T-helper 22 cell (primary cell): ENCODE measurements at places on chromosomes 13 and 19.

- DNase-seq = no peak
Measured at GRCh38 chr13:42597505-42597904, 23.6 kb downstream of the TNFSF11 start.

DNA sequence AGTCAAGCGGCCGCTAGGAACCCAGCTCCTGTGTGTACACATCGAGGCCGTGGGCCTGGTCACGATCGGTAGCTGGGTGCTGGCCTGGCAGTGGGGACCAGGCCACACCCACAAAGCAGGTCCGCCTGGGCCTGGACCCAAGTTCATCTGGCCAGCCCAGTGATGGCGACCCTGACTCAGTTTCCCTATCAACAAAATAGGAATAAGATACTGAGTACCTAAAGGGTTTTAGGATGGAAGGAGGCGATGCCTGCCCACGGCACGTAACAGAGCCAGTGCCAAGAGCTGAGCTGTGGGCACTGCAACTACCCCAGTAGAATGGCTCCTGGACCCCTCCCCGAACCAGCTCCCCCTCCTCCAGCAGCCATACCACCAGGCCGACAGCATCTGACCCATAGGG, 243.5 kb upstream of the SGCG start:
- no peak for DNase-seq

DNA sequence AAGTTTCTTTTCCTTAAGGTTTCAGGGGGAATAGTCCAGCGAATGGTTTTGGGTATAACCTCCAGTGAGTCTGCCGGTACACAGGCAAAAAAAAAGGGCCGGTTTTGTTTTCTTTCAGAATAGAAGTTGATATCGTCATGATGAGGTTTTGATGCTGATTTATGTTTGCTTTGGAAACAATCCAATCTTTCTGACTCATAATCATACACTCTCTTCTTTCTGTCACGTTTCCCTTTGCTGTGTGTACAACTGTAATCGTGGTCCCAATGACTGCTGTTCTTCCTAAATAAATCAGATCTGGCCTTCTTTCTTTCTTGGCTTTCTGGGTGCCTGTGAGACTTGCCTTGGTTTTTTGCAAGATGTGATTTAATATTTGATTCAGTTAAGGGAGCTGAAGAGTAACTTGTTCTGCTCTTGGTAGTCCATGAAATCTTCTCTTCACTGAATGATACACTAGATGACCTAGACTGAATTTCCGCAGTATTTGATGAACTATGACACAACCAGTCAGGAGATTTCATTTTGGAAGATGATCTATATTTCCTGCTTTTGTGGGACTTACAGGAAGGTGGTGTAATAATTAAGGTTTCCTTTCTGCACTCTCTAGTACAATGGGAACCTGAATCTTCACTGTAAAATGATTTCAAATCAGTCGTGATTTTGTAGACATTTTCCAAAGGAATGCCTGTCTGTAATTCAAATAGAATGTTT, 34.9 kb upstream of the METTL21C start:
- no peak for DNase-seq

GRCh38 chr13:59584101-59584500, 579.6 kb downstream of the DIAPH3 start:
- no peak for DNase-seq

DNA sequence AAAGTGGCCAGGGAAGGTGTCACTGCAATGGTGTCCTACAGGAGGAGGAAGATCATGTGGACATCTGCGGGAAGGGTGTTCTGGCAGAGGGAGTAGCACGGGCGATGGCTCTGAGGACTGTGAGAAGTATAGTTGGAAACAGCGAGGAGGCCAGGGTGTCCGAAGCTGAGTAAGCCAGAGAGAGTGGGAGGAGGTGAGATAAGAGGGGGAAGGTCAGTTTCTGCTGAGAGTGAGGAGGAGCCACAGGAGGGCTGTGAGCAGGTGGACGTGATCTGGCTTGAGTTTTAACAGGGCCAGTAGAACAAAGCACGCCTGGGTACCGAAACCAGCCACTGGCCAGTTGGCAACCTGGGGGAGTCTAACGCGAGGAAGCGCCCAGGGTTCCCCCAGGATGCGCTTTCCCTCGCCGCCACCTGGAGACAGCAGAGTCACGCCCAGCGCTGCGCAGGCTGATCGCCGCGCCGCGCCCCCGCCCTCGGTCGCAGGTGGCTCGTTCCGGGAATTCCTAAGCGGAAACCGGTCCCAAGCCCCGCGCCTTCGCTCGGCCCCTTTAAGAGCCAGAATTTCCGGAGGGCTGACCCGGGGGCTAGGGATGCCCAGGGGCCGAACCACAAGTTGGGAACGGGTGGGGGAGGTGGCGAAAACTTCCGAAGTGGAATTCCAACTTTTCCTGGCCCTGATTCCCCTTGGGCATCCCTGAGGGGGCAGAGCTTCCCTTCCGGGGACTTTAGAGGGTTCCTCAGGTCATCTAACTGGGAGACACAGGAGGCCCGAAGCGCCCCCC, 1.1 kb upstream of the LSR start:
- peak; percentile 27 for DNase-seq

- DNase-seq = no peak
Measured at GRCh38 chr19:18750295-18750970, 40.7 kb downstream of the COMP start.

DNA sequence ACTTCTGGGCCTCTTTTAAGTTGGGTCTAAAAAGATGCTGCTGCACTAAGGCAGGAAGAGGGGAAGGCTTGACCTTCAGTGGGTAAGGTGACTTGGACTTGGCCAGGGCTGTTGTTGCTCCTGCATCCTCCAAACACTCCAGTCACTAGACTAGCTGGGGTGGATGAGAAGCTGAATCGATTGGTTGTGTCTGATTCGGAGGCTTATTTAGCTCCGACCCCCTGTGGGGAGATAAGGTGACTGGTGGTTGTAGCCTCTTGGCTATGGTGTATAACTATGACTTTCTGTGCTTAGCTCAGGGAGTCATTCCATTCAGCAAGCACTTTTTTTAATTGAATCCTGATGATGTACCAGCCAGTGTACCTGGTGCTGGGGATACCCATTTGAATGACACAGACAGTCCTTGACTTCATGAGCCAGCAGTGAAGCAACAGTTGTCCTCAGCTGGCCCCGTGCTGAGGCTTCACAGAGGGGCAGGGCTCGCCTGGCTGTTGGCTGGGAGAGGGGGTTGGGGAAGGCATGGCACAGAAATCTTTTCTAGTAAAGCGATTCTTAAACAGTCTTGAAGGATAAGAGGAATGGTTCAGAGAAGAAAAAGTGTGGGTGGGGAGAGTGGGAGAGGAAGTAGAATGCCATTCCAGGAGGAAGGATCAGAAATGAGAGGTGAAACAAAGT, 9.9 kb downstream of the PCDH8 start:
- DNase-seq = no peak

GRCh38 chr19:44949550-44949949, 3.7 kb downstream of the APOC2 start:
- DNase-seq = no peak

DNA sequence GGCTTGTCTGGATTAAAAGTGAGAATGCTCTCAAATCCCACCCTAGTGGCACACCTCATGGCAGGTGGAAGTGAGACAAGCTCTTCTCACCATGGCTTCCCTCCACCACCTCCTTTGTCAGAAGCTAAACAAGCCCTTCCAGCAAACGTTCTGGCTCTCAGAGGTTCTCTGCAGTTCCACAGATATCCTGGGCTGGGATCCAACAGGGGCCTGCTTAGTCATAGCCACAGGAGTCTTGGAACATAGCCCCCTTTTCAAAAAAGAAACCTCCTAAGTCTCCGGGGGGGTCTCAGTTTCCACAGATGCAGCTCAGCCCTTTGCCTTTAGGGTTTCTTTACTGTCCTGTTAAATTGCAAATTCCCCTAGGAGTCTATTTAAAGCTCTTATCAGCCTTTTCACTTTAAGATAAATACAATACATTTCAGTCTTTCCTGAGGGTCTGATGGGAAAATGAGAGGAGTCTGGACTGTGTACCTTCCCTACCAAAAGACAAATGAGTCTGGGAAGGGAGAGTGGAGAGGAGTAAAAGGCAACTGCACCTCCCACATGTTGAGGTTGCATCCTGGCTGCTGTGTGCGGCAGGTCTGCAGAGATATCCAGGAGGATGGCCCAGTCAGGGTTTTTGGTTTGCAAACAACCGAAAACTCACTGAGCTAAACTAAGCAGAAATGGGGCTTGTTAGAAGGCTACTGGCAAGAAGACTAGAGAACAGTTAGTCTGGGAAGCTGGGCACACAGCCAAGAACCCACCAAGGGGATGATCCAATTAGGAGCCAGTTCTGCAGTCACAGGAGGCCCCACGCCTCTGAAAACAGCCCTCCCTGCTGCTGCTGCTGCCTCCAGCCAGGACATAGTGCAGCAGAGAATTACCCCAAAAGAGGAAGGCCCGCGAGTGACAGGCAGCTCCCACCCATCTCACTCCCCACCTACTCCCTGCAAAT, 41.4 kb upstream of the SERP2 start:
- no peak for DNase-seq

- DNase-seq = no peak
Measured at GRCh38 chr13:19023115-19023514, 158.5 kb downstream of the TUBA3C start.

DNA sequence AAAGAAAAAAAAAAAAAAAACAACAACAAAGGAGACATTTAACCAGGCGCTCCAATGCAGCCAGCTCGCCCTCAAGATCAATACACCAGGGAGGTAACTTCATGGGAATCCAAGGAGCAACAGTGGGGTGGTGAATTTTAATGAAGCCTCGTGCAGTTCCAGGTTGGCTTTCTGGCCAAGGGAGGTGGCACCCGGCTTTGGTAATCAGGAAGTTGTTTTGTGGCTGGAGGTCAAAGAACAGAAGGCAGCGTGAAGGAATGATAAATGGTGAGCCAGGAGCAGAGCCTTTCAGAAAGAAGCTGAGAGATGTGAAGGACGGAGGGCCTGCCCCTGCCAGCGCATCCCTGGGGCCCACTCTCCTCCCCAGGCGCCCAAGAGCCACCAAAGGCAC, 188.2 kb upstream of the TSC22D1 start:
- DNase-seq = no peak

- DNase-seq = no peak
Measured at GRCh38 chr19:10517760-10518443, 655 bp upstream of the S1PR5 start.

- no peak for DNase-seq
Measured at GRCh38 chr13:69306766-69307165, 800.9 kb upstream of the ATXN8OS start.

GRCh38 chr13:46288570-46289259, 77.0 kb downstream of the LRRC63 start:
- no peak for DNase-seq

GRCh38 chr13:113777311-113778260, 18.6 kb downstream of the TMEM255B start:
- no peak for DNase-seq

DNA sequence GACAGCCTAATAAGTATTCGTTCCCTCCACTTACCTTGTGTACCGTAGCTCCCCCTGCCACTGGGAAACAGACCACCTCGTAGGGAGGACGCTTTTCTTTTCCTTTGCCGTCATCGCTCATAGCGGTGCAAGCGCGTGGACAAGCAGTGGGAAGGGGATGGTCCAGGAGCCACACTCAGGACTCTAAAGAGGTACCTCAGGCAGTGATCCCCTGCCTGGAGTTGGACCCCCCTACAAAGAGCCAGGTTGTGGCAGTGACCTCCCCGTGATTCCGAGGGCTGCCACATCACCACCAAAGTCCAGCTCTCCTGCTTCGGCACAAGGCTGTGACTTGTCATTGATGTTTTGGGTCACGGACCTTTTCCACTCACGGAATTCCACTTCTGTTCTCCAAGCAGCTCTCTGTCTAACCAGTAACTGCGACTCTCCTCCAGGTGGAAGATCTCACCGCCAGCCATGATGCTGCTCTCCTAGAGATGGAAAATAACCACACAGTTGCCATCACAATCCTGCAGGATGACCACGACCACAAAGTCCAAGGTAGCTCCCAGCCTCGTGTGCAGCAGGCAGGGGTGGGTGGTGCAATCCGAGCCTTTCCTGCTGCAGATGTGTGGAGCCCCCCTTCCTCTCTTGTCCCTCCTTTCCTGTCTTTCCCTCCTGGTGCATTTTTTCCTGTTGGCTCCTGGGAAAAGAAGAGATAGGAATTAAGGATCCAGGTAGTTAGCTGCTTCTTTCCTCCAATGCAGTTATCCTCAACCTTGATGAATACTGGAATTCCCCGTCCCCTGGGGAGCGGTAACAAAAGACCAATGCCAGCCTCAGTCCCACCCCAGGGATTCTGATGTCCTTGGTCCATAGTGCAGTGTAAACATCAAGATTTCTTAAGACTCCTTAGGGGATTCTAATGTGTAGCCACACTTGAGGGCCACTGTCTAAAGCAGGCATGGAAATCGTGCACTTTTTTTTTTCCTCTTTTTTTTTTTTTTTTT, 107.7 kb downstream of the SLC7A1 start:
- no peak for DNase-seq

GRCh38 chr19:5621311-5621944, 1.1 kb downstream of the SAFB2 start:
- DNase-seq = no peak

- no peak for DNase-seq
Measured at GRCh38 chr13:46543287-46543686, 9.7 kb upstream of the LRCH1 start.

DNA sequence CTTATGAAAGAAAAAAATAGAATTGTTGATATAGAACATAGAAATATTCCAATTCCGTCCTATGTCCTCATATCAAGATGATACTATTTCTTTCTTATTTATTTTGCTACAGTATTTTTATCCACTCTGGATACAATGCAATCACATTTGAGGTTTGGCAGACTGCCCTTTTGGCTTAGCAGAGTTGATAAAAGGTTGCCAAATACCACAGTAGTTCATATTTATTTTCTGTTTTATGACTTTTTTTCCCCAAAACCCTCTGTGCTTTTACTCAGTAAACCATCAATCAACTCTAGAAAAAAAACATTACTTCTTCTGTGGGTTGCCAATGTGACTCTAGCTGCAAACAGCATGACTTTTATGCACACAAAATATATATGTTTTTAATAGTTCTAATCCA, 424.5 kb downstream of the PCDH9 start:
- DNase-seq = no peak

DNA sequence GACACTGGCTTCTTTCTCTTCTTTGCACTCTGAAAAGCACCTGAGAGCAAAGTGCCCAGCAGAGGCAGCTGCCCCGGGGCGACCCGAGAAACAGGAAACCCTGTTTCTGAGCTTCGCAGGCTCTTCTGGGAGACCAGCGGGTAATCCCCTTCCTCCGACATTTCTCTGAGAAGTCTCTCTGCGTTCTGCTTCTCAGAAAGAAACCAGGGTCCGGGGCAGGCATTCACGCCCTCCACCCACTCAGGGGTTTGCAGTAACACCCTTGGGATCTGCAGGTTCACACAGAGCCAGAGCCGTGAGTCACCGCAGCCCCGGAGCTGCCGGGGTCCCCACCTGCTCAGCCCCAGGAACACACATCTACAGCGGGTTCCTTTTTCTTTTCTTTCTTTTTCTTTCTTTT, 86.0 kb downstream of the GADD45B start:
- peak; percentile 37 for DNase-seq
